ENCODE measurements at places on chromosomes 3 and 15.

DNA sequence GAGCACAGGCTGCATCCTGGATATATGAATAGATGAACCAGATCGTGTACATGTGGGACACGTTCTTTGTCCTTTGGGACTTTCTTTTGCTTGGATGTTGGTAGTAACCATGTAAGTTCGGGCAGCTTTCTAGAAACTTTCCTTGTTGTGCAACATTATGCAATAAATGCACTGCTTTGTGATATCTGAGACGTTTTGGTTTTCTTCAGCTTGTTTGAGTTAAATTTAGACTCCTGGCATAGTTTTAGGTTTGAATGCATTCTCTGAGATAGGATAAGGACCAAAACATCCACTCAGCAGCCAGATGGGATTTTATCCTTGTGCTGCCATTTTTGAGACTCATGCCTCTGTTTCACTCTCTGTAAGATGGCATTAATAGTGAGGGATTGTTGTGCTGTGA is 158.9 kb downstream of the IGF1R start:
- DNase-seq, result no peak

DNA sequence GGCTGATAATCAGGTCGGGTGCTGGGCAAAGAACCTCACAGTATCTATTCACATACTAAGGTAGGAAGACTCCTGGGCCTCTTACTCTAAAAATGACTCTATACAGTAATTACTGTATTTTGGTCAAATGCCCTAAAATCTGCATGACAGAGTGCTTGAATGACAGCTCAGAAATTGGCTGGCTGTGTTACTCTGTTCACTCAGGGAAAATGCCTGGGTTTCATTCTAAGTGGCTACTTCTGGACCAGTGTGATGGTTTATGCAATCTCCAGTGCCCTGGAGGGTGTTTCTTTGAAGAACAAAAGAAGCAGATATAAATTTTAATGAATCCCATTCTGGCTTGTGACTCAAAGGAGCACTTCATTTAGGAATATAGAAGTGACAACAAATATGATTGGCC is 2.2 kb downstream of the GABRR3 start:
- DNase-seq, result no peak

- DNase-seq, result no peak
These were observed 50.1 kb downstream of the PPM1L start for GRCh38 chr3:160806094-160806493.

DNA sequence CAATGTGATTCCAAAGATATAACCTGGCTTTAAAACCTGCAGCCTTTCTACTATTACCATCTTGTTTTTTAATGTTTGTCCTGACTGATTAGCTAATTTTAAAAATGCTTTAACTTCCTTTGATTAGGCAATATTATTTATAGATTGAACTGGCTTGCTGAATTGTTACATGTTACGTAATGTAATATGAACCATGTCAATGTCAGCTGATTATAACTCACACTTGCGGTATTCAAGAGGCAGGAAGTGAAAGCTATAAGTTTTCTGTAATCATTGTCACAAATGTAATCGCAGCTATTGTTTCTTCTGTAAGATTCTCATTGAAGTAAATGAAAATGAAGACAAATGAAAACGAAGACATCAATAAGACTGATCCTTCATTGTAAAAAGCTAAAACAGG is 146.8 kb downstream of the ROBO2 start:
- DNase-seq, result no peak

DNA sequence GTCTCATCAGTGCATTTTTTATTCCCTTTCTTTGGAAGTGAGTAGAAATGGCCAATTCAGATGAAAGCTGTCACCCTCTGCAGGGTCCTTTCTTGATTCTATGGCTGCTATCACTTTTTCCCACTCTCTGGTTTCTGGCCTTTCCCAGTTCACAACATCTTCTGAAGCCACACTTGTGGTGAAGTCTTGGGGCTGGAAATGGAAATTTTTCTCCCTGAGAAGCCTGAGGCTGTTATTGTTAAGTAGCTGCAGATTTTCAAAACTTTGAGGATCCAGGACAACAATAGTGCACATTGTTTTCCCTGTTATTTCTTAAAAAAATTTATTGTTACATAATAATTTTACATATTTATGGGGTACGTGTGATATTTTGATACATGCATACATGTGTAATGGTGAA is 250.3 kb upstream of the RASGRP1 start:
- DNase-seq, result no peak

DNA sequence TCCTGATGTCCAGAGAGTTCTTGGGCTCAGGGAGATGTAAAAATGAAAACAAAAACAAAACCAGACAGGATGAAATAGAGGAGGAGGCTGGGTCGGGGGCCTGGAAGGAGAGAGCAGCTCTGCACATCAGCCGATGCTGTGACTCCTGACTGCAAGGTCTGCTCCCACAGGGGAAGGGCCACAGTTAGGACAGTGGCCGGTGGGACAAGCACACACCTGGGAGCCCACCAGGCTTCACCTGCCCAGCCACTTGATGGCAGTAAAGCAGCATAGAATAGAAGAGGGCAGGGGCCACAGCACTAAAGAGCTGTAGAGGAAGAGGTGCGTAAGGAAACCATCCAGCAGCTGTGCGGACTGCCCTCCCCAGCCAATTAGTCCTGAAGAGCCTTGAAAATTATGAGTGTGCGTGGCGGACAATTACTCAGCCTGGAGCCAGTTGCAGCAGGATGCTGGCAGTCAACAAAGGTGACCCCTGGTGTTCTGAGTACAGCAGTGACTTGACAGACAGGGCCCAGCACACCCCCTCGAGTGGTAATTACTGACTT is 29.8 kb downstream of the ALS2CL start:
- no peak for DNase-seq

GRCh38 chr3:9563851-9564250 is 10.2 kb upstream of the LHFPL4 start:
- no peak for DNase-seq

DNA sequence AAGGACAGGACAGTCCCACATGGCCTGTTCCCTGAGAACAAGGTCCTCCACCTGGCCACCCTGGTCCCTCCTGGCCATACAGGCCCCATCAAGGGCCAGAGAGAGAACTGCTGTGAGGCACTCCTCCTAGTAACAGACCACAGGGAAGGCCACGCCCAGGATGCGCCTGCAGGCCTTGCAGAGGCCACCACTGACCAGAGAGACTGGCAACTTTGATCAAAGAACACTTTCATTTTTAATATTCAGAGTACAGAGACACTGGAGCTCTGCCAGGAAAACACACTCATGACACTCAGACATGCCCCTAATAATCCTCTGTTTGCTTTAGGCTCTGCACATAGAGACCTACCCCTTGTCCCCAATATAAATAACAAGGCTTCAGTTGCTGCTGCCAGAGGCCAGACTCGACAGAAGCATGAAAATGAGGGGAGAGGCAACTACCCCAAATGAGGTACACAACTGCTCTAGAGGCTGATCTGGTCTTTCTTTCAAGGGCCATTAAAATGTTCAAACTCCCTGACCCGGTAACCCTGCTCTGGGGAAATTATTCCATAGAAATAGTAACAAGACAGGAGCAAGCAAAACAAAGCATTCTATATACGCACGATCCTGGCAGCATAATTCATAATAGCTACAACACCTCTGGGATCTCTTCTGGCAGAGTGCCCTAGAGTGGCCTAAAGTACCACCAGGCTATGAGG is 44.8 kb downstream of the CCDC12 start:
- no peak for DNase-seq

GRCh38 chr3:35262406-35262805 is 376.9 kb upstream of the ARPP21 start:
- no peak for DNase-seq

DNA sequence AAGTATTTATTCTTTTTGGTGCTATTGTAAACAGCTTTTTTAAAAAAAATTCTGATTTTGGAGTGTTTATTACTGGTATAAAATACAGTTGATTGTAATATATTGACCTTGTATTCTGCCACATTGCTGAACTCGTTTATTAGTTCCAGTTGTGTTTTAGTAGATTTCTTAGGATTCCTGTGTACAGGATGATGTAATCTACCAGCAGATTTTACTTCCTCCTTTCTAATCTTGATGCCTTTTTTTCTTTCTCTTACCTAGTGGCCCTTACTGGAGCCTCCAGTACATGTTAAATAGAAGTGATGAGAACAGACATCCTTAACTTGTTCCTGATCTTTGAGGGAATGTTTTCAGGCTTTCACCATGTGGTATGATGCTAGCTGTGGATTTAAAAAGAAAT is 70.4 kb upstream of the KY start:
- no peak for DNase-seq

- no peak for DNase-seq
These were observed 940.9 kb downstream of the OTOL1 start for GRCh38 chr3:162437480-162437879.

DNA sequence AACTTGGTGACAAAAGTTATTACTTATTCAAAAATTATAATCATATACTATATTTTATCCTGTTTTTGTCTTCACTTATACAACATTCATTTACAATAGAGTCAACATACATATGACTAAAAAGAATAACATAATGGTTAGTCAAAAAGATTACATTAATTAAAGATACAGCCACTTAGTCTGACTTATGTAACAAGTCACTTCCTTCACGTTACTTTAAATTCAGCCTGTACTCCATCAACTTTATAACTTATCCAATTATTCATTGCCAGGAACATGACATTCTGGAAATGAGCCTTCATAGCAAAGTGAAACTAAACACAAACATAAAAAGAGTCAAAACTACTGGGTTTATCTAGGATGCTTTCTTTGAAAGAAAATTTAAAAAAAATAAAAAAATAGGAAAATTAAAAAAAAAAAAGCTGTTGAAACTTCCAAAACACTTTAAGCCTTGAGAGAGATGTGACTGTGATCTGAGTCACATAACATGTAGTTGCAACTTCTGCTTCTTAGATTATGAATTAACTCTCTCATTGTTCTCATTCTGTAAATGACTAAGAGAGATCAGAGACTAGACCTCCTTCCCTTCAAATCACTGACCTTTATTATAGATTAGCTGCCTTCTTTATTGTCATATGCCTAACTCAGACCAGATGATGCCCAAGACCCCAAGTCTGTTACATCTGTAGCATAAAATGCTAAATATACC is 107.8 kb downstream of the MYRIP start:
- no peak for DNase-seq

DNA sequence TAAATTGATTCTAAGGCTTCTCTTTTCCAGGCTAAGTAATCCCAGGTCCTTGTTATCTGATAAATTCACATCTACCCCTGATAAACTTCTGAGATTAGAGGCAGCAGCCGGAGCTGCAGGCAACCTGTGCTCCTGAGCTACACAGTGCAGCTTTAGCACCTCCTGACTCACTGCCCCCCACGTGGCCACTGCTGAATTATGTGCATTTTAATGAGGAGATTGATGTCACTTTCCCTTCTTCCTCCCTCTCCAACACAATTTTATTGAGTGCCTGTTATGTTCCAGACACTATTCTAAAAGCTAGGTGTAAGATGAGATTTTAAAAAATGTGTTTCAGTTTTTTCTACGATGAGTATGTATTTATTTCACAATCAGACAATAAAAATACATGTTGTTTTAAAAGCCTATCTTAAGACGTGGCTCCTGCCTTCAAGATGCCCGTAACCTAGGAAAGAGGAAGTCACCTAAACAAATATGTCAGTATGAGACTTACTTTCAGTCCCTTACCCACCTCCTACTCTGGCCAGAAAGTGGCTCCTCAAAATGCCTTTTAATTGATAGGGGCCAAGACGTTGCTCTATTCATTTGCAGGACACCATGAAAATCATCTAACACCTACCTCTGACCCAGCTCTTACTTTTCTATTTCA is 161.5 kb upstream of the PFN2 start:
- no peak for DNase-seq

DNA sequence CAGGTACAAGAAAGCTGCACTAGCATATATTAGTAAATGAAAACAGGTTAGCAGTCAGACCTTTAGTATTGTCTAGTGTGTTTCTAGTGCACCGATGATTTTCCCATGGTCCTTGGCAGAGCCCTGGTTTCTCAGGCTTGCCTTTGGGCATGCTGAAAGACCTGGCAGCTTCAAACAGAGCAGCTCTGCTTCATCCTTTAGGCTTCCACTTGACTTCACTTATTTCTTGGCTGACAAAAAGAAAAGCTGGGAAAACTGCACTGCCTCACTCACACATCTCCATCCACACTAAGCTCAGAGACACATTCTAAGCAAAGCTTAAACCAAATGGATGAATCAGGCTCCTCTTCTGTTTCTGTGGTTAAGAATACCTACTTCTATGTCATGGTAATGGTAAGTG is 374.8 kb upstream of the PDZRN3 start:
- no peak for DNase-seq

GRCh38 chr3:126937533-126937932 is 45.4 kb upstream of the PLXNA1 start:
- DNase-seq, result no peak

GRCh38 chr3:60743631-60744164 is 507.6 kb downstream of the FHIT start:
- DNase-seq, result no peak

DNA sequence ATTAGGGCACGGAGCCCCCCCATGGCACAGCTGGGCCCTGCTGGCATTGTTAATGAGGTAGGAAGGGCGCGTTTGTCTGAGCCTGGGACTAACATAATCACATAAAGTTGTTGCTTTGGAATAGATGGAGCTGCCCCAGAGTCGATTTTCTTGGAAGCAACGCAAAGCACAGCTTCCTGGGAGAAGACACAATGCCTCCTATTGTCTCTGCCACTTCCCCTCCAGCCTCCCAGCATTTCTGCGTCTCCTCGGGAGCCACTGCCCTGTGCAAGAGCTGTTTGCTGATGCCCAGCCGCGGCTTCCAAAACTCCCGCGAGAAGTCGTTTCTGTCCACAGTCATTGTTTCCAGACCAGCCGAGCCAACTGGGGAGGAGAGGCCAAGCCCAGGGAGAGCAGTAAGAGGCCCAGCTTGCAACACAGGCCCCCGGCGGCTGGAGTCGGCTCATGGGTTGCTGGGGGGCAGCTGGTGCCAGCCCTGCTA is 18.1 kb upstream of the ALDH1A3 start:
- DNase-seq, result no peak

- no peak for DNase-seq
These were observed 137.6 kb upstream of the TOPAZ1 start for GRCh38 chr3:44104043-44104442.

DNA sequence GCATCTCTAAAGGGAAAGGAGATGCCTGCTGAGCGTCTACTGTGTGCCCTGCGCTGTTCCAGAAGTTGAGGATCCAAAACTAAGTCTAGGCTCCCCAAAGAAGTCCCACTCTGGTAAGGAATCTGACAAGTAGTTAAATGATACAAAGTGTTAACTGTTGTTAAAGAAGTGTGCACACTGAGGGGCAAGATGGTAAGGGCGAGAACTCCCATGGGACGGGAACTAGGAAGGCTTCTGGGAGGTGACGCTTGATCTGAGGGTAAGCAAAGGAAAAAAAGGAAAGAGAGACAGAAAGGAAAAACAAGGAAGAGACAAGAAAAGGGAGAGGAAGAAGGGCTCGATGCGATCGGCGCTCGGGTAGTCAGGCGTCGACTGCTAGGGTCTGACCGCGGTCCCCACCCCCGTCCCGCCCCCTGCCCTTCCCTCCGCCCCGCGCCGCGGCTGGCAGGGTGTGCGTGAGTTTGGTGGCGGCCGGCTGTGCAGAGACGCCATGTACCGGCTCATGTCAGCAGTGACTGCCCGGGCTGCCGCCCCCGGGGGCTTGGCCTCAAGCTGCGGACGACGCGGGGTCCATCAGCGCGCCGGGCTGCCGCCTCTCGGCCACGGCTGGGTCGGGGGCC is at the start of gene LACTB:
Gene LACTB (plus strand): TSS at position 480 of the 620 bp plus-strand sequence. CDS start 11 bp downstream, at position 491.
- peak; percentile 61 for DNase-seq

GRCh38 chr3:133426721-133427120 is 26.9 kb downstream of the BFSP2 start:
- DNase-seq, result no peak

Measured in stimulated activated CD4-positive, alpha-beta T cell treated with anti-CD3 and anti-CD28 coated beads, Interleukin-1b, Interleukin-23, amount 100 ng/mL, for 1 hour (primary cell).